ENCODE measurements at places on chromosomes 12 and 14. TPM values are rescaled to one million over a fixed set of nuclear protein-coding genes. Genes with fewer than 3 reads are reported as not detected.

DNA sequence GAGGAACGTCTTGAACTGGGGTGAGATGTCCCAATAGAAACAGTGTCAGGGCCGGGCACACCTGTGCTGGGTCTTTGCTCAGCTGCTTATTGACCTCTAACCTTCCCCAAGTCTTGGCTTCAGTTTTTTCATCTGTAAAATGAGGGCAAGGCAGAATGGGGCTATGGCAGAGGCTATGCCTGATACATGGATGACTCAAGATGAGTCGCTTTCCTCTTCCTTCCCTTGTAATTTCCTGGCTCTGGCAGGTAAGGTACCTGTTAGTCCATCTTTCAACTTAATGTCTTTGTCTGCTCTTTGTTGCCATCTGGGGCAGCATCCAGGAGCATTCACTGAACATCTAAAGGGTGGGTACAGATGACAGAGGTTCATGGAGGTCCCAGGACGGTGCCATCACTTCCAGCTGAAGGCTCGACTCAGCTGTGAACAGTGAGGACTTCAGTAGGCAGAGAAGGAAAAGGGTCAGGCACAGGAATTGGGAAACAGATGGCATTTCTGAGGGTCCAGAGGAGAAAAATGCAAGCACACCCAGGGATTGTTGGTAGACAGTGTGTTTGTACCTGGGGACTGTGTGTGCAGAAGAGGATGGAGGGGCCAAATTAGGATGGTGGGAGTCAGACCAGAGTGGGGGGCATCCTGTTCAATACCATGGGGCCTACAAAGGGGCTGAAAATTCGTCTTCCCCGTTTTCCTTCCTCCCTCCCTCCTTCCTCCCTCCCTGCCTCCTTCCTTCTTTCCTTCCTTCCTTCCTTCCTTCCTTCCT lies 268.3 kb downstream of the VRK1 start:
- DNase-seq: no peak

- DNase-seq: no peak
Measured at GRCh38 chr14:71141701-71142374, 234.6 kb downstream of the PCNX1 start.

Gene KLRK1
- polyA plus RNA-seq: 0.87 TPM

DNA sequence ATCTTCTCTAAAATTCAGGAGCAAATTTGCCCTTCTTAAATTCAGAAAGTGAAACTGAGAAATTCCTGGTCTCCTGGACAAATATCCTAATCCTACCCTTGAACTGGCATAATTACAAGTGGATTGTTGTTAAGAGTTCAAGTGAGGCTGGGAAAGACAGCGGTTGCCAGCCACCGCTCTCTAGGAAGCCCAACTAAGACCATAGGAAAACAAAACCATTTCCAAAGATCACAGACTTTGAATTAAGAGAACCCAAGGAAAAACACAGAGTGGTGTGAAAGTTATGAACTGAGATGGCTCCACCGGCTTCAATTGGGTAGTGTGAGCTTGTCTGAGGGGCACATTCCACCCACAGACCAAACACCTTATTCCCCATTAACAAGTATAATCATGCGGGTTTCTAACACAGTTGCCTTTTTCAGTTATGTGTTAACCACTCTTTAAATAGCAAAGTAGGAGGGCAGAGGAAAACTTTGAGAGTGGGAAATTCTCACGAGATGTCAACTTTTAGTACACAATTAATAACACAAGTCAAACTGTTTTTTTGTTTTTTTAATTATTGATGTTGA lies 1628.8 kb upstream of the SEL1L start:
- no peak for DNase-seq

Gene NID2
- 129 TPM for polyA plus RNA-seq

GRCh38 chr12:85468356-85469157 lies 188.5 kb downstream of the ALX1 start:
- DNase-seq: no peak

- DNase-seq: peak; percentile 38
Measured at GRCh38 chr12:93273834-93274564, 103.7 kb upstream of the NUDT4 start.

Gene SOS2
- 41.0 TPM for polyA plus RNA-seq

- DNase-seq: no peak
Measured at GRCh38 chr12:1806301-1807086, 13.9 kb upstream of the LRTM2 start.

Gene CMKLR1
- 4.5 TPM for polyA plus RNA-seq

DNA sequence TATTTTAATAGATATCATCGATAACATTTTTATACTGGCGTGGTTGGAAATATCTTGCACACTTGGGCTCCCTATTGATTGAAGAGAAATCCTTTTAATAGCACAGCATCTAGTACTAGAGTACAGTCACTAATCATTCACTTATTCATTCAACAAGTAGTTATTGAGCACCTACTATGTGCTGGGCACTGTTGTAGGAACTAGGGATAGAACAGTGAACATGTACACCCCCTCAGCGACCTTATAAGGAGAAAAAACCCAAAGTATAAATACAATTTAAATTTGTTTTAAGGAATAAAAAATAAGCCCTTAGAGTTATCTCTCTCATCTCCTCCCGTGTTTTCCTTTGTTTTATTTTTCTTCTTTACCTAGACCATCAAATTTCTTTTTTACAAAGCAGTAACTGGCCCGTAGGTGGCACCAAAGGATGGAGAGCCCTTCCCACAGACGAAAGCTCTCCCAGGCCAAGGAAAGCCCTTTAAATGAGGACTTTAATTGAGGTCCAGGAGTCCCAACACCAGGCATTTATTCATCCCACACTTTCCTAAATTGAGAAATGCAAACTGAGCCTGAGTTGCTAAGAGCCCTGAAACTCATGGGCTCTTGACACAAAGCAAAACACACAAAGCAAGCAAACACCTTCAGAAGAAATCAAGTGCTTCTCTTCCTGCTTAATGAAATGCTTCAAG lies 29.0 kb downstream of the PEBP1 start:
- DNase-seq: no peak

- no peak for DNase-seq
Measured at GRCh38 chr14:101734246-101734847, 27.2 kb upstream of the PPP2R5C start.

DNA sequence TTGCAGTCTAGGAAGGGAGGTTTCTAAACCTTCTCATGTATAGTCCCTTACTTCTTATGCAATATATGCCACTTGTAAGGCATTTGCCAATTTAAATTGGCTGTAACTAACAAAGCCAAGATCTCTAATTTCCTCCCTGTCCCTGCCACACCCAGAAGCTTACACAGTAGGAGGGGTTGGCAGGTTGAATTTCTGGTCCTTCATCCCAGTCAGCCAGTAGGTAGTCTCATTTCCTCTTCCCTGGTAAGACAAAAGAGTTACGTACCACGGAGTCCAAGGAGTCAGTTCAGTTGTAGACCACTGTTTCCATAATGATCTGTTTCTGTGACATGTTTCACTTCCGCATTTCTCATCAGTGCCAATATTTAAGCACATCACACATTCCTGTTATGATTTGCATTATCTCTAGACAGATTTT lies 47.0 kb upstream of the PLBD1 start:
- no peak for DNase-seq

GRCh38 chr12:22670762-22671161 lies 45.8 kb downstream of the ETNK1 start:
- DNase-seq: no peak

Gene BTBD6
- polyA plus RNA-seq: 30.8 TPM

DNA sequence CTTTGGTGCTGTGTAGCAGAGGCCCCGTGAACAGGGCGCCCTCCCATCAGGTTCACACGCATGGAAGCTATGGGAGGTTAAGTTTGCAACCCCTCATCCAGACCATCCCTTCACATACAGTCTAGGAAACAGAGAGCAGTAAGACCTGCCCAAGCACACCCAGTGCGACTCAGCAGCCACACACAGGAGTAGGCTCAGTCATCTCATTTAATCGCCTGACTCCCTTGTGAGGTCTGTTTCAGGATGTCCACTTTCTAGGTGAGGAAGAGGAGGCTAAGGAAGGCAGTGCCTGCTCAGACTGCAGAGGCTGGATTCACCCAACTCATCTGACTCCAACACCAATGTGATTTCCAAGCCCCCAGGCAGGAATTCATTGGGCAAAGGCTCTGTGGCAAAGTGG lies 11.9 kb downstream of the BDKRB1 start:
- no peak for DNase-seq

Gene GLI1
- polyA plus RNA-seq: 16.5 TPM

DNA sequence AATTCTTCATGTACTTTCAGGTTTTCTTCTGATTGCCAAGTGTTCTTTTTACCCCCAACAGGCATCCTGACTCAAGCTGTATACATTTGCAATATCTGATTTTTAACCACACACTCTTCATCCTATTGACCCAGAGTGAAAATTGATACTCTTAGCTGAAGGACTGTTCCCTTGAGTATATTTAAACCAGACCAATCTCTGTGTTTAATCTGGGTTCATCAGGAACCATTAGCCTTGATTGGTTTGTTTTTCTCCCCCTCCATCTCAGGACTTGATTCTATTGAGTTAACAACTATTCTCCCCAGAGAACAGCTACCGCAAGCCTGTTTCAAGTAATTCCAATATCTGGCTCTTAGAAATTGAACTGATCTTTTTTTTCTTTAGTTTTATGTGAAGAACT lies 222.3 kb upstream of the NOVA1 start:
- no peak for DNase-seq

GRCh38 chr12:42769455-42769854 lies 179.9 kb upstream of the PRICKLE1 start:
- DNase-seq: no peak

Gene GUCY2C
- 0.60 TPM for polyA plus RNA-seq

- no peak for DNase-seq
Measured at GRCh38 chr12:30462249-30462648, 233.4 kb downstream of the IPO8 start.

Data from right renal cortex interstitium (tissue), 3 donors.